ENCODE measurements at places on chromosomes 4 and X.

DNA sequence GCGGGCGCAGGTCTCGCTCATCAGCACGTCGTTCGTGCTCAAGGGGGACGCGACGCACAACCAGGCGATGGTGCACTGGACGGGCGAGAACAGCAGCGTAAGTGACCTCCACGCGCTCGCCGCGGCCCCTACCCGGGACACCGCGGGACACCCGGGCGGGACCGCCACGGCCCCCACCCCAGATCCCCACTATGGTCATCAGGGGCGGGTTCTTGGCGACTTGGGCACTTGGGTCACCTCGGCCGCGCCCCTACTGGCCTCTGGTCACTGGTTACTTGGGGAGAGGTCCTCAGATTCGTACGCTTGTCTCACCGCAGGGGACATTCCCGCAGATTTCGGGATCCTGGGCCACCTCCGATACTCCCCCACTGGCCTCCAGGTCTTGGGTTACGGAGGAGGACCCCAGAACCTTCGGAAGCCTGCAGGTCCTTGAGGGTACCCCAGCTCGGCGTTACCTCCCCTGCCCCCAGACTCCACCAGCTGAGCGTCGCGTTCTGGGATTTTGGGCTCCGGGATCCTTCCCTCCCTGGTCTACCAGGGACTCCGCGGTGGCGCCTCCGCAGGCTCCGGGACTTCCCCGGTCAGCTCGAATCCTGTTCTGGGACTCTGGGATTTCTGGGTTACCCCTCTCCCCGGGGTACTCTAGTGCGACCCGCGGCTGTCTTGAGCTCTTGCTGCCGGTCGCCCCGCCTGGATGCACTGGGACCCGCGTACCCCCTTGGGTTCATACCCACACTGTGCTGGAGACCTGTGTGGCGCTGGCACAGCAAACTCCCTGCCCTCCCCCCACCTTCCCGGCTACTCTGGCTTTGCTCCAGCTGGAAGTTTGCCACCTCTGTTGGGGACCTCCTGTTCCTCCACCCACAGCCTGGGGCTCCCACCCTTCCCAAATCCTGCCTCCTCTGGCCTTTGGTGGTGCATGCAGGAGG, 956 bp downstream of the SORCS2 start:
- DNase-seq = no peak

- DNase-seq = no peak
Observed at GRCh38 chr4:173490817-173491528, 39.1 kb downstream of the HAND2 start.

DNA sequence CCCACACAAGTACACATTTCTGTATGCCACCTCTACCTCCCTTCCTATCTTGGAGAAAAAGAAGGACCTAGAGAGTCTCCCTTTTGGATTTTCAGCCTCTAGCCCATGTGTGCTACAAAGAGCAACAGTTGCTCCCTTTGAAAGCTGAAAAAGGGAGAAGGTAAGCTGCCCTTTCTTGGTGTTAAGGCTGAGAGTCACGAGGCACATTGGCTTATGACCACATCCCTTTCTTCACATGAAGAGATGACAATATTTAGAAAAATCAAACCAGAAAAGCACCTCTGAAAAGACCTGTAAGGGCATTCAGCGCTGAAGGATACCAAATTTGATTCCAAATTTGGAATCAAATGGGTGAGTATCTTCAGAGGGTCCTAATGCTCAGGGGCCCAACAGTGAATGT, 6.4 kb upstream of the FGFBP1 start:
- no peak for DNase-seq

- no peak for DNase-seq
Observed at GRCh38 chr4:165379678-165380064, 863 bp downstream of the CPE start.

GRCh38 chr4:70802928-70803580, 36.6 kb downstream of the GRSF1 start:
- no peak for DNase-seq
